GDM1 (cell line): ENCODE measurements at places on chromosomes 4 and X.

- no peak for DNase-seq
Measured at GRCh38 chr4:173748353-173748752, 218.3 kb upstream of the HAND2 start.

DNA sequence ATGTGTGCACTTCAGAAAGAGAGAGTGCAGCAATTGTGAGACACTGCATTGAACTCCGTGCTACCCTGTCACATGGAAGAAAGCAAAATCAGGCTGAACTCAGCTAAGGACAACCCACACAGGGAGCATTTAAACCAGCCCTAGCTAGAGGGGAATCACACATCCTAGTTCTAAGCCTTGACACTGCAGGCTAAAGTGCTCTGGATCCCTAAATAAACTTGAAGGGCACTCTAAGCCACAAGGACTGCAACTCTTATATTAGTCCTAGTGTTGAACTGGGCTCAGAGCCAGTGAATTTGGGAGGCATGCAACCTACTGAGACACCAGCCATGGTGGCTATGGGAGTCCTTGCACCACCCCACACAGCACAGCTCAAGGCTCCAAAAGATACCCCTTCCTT lies 311.9 kb downstream of the OPHN1 start:
- DNase-seq, result no peak

- DNase-seq, result no peak
Measured at GRCh38 chr4:72208421-72209075, 176.7 kb downstream of the NPFFR2 start.

DNA sequence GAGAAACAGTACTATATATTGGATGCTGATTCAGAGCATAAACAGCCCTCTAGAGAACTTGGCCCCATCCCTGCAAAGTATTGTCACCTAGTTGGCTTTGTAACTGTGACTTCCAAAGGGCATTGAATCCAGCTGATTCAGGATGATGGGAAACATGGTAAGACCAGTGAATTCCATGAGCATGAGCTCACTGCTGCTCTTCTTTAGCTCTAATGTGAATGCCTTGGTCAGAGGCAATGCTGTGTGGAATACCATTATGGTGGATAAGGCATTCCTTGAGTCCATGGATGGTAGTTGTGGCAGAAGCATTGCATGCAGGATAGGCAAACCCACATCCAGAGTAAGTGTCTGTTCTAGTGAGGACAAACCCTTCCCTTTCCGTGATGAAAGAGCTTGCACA lies 365.6 kb upstream of the EDA2R start:
- no peak for DNase-seq

GRCh38 chr4:142615324-142615665 lies 230.8 kb downstream of the INPP4B start:
- DNase-seq, result no peak

GRCh38 chrX:154010330-154011087 lies 9.2 kb downstream of the IRAK1 start:
- DNase-seq, result no peak

DNA sequence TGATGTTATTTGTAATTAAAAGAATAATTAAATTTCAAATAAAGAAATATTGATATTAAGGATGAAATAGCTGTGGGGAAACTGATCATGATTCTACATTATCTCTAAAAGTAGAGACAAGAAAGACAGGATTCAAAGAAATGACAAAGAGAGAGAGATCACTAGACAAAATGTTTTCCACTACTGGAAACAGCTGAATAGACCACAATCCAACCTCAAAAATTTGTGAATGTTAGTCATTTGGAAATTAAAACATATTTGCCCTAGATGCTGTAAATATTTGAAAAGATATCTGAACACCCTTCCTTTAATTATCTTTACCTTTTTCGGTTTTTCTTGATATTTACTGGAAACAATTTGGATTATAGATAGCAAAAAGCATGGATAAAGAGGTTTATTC lies 414.9 kb downstream of the CENPC start:
- no peak for DNase-seq

GRCh38 chr4:152462695-152463094 lies 73.2 kb downstream of the FBXW7 start:
- DNase-seq, result no peak

- DNase-seq, result no peak
Measured at GRCh38 chrX:3230496-3230895, 116.0 kb downstream of the MXRA5 start.

- DNase-seq, result peak; percentile 33
Measured at GRCh38 chr4:88219099-88219498, 60.7 kb upstream of the ABCG2 start.

DNA sequence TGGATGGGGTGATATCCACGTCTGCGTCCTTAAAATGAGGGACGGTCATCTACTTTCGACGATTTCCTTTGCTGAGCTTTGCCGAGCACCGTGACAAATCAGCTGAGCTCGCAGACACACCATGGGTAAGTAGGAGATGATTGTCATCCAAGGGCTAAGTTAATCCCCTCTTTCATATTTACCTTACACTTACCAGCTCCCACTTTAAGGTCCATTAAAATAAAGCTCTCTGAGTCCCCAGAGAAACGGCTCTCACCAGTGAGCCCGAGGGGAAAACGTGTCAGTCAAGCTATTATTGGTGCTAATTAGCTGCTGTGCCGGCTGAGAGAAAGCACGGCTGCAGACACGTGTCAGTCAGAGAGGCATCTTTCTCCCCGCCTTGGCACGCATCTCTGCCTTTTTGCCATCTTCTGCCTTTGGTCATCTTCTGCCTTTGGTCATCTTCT lies 72.2 kb downstream of the CRLF2 start:
- DNase-seq, result no peak

- DNase-seq, result no peak
Measured at GRCh38 chrX:84108584-84108983, 79.4 kb downstream of the RPS6KA6 start.

- DNase-seq, result no peak
Measured at GRCh38 chr4:68613752-68614151, 37.6 kb upstream of the UGT2B17 start.
